Activated T-cell treated with anti-CD3 and anti-CD28 coated beads for 1 hour (primary cell): ENCODE measurements at places on chromosomes 6 and 20.

DNA sequence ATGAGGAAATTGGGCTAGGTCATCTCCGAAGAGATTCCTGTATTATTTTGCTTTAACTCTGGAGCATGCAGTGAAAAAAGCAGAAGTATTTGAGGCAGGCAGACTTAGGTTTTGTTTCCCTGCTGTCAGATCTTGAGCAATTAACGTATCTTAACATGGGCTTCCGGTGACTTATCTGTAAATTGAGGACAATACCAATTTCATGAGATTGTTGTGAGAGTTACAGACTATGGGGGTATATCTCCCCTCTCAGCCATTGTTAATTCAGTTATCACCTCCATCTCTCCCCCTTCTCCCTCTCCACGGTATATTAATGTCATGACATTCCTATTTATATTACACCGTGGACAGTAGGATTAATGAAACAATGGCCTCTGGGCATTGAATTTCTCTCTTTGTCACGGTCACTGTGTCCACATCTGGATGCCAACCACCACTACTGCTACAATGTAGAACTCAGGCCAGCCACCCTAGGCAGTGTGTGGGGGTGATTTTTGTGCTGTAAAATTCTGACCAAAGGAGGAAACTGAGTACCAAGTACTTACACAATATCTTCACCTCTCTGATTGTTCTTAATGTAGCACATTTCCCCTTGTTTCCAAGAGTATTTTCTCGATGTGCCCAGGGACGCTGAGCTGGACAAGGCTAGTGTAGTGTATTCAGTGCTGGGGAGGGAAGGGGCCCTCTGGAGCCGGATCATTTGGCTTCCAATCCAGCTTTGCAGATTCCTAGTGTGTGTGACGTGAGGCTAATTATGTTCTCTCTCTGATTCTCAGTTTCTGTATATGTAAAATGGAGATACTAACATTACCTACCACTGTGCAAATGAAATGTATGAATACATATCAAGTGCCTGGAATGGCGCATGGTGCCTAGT, 77.2 kb downstream of the GCNT2 start:
- no peak for DNase-seq

GRCh38 chr6:107114926-107115694, at the start of gene BEND3:
TSS of gene BEND3 (minus strand) at chr6:107115515. CDS start at chr6:107099285, 16,230 bp downstream.
- peak; percentile 30 for DNase-seq

- peak; percentile 45 for DNase-seq
These were observed 58.0 kb downstream of the SULF2 start for GRCh38 chr20:47727170-47727880.

DNA sequence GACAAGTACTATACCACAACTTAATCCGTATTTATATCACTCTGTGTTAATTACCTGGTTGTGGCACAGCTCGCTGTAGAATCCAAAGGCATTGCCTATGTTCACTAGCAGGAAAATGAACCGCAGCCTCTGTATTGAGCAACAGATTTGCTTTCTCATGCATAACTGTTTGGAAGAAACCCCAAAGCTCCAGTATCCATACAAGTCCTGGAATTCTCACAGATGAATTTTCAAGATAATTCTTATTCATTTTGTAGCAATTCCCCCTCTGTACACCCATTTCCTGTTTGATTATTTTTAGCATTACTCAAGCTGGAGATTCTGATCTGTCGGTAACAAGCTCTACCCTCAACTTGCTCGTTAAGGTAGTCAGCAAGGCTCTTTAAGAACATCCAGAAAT, 63.5 kb downstream of the STMND1 start:
- DNase-seq = no peak

GRCh38 chr6:21971541-21971940, 325.3 kb downstream of the PRL start:
- no peak for DNase-seq

DNA sequence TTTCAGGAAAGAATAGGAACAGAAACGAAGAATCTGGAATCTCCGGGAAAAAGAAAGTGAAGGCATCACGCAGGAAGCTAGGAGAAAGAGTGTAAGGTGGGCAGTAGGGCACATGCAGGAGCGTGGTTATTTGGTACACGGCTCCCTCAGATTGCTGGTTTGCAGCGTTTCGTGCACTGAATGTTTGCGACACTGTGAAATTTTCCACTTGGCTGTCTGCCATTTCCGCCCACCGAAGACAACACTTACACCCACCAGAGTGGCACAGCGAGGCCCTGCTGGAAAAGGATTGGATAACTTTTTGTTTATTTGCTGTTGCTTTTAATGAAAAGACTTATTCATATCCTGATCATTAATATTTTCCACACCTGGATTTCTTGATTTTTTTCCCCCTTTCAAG, 248.3 kb downstream of the GMPR start:
- peak; percentile 32 for DNase-seq

- DNase-seq = no peak
These were observed 67.4 kb downstream of the ZMYND8 start for GRCh38 chr20:47289096-47289495.

GRCh38 chr6:135113860-135114259, 59.2 kb upstream of the HBS1L start:
- no peak for DNase-seq

DNA sequence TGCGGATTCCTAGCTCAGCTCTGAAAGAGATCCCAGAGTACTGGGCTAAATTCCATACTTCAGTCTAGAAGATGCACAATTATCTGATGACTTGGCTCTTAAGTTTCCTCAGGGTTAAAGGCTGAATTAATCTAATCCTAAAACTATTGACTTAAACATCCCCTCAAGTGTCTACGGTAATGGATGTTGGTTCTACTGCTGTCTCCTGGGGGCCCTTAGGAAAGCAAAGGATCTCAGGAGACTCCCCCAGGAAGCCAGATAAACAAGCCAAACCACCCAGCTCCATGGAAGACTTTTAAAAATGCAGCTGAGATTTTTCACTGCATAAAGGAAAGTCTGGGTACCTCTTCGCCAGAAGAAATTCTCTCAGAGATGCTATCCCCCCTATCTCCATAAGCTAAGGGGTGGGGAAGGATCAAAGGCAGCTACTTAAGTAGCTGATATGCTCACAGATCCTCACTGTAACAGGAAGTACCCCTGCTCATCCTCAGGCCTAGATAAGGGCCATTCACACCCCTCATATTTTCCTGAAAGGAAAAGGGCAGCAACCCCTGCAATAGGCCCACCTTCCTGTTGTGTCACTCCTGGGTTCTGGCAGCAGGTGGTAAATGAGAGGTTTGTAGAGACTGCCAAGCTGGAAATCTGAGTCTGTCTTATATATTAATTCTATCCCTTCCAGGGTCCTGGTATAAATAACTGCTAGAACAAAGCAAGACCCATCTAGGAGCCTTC, 9.3 kb downstream of the NDRG3 start:
- no peak for DNase-seq

GRCh38 chr6:7559651-7560385, 18.3 kb downstream of the DSP start:
- no peak for DNase-seq

GRCh38 chr6:117231466-117231865, 33.9 kb upstream of the VGLL2 start:
- DNase-seq = no peak
